Activated CD4-positive, CD25-positive, alpha-beta regulatory T cell treated with anti-CD3 and anti-CD28 coated beads, Interleukin-2, amount 50 U/mL, for 24 hours (primary cell): ENCODE measurements at places on chromosomes 16 and 17.
A peak's percentile ranks its signal among the peaks of the same experiment; 100 is the strongest.

DNA sequence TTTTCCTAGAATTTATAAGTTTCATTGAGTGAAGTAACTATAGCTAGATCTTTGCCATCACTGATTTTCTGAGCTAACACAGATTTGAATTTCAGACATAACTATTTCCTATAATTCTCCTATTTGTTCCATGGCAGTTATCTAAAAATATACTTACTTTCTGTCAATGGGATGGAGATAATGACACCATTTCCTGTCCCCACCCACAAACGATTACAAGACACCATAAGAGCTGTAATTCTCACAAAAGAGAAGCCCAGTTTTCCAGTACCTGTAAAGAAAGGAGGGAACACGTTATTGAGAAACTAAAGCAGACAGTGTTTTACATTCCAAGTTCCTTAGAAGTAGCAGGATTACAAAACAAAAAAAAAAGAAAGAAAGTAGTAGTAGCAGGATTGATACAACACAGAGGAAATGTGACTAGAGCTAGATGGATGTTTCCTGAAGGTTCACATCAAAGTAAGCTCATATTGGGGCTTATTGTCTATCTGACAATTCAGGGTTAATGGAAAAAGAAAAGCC is 110.9 kb upstream of the TOB1 start:
- no peak for ATAC-seq

GRCh38 chr17:67884741-67885140 is 59.4 kb downstream of the BPTF start:
- ATAC-seq = no peak

- no peak for ATAC-seq
Observed at GRCh38 chr17:27414271-27414670, 42.0 kb upstream of the KSR1 start.

DNA sequence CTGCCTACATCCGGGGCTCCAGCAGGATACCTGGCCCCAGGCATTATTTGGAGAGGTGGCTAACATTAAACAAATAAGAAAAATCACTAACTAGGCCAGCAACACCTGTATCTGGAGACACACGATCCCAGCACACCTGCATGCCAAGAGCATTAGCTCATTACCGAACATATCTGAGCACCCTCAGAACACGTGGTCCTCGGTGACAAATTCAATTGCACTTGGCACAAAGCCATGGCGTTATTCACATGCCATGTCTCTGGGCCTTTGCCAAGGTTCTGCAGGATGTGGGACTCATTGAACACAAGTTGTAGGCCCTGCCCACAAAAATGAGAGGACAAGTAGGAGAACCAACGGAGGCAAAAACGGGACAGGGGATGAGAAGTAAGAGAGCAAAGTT is 552.3 kb downstream of the TOX3 start:
- no peak for ATAC-seq

DNA sequence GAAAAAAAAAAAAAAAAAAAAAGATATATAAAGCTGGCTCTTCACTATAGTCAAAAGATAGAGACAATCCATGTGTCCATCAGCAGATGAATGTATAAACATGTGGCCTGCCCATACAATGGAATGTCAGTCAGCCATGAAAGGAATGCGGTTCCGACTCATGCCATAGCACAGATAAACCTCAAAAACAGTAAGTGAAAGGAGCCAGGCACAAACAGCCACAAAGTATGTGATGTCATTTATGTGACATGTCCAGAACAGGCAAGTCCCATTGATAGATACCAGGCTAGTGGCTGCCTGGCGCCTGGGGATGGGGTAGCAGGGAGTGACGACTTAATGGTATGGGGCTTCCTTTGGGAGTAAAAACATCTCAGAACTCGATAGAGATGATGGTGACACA is 155.7 kb downstream of the CMIP start:
- ATAC-seq = no peak

DNA sequence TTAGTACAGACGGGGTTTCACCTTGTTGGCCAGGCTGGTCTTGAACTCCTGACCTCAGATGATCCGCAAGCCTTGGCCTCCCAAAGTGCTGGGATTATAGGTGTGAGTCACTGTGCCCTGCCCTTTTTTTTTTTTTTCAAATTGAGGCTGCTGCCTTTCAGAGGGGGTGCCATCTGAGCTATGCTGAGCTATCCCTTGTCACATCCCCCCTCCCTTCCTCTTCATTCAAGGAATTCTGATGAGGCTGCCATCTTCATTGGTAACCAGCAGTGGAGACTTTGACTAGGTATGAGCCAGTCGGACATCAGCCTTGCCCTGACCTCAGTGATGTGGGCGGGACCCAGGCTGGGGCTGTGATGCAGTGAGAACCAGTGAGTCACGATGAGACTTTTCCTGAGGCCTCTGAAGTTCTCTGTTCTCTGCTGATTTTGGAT is 24.4 kb upstream of the GPT2 start:
- ATAC-seq = peak; percentile 89

- no peak for ATAC-seq
Observed at GRCh38 chr16:87541872-87542234, 49.0 kb upstream of the ZCCHC14 start.

DNA sequence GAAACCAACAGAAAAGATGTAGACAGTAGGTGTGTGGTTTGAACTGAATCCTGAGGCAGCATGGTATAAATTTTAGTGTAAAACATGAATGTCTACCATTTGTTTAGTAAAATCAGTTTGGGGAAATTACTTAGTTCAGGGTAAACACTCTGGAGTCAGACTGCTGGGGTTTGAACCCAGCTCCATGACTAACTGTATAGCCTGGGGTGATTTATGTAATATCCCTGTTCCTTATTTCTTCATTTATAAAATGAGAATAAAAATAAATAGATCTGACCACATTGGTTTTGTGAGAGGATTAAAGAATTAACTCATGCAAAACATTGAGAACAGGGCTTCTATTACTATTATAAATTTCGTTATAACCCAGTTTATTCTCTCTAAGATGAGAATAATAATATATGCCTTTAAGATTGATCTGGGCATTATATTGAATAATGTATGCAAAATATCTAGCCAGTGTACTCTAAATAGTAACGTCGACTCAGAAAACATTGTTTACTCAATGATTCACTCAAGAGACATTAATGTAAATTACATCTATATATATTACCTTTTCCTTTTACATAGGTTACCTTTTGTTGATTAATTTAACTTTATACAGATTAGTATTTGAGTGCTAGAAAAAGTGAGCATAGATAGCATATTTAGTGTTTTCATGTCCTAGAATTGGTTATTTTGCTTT is 120.6 kb upstream of the KCNJ16 start:
- ATAC-seq = no peak

- ATAC-seq = no peak
Observed at GRCh38 chr17:12035673-12036072, 15.0 kb downstream of the MAP2K4 start.

DNA sequence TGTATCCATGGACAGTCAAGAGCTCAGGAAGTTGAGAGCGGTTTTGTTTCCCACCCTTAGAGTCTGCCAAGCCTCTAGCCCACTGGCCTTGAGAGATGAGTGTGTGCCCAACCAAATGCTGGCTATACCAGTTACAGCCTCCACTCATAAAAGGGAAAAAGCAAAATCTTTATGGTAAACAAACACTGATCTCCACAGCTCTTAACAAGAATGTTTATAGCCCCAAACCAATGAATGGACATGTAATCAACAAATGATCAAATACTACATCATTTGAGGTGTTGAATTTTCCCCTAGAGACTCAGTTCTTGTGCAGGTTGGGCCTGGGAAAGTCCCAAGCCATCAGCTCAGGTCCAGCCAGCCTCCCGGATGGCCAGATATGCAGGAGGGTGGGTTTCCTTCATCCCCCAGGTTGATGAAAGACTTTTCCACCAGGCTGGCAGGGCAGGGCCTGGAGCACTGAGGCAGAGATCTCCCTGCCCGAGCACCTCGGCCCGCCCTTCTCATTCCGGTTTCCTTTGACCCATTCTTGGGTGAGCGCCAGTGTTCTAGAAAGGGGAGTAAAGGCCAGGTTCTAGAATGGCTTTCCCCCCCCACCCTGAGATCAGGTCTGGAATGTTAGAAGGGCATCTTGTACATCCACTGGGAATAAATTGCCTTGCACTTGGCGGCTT is 3.9 kb upstream of the EFTUD2 start:
- no peak for ATAC-seq

- no peak for ATAC-seq
Observed at GRCh38 chr17:20098314-20098713, 89.2 kb downstream of the SPECC1 start.

- ATAC-seq = no peak
Observed at GRCh38 chr16:69924777-69925191, 26.4 kb upstream of the CLEC18A start.
